ENCODE measurements at places on chromosomes 13 and 19. TPM values are rescaled to one million over a fixed set of nuclear protein-coding genes. Genes with fewer than 3 reads are reported as not detected.
A peak's percentile ranks its signal among the peaks of the same experiment; 100 is the strongest.

The DLEU7 gene
- total RNA-seq, result 0.19 TPM

The COX6B2 gene
- total RNA-seq, result not detected

The SH2D3A gene
- 0.37 TPM for total RNA-seq

The TMEM238 gene
- total RNA-seq, result 0.69 TPM

The ECSIT gene
- total RNA-seq, result 27.9 TPM

The SLC25A42 gene
- total RNA-seq, result 4.9 TPM

The SPC24 gene
- 2.2 TPM for total RNA-seq

- DNase-seq, result no peak
Measured at GRCh38 chr13:24083722-24084421, 76.6 kb upstream of the SPATA13 start.

- no peak for DNase-seq
Measured at GRCh38 chr13:73913079-73913740, 221.0 kb downstream of the KLF12 start.

DNA sequence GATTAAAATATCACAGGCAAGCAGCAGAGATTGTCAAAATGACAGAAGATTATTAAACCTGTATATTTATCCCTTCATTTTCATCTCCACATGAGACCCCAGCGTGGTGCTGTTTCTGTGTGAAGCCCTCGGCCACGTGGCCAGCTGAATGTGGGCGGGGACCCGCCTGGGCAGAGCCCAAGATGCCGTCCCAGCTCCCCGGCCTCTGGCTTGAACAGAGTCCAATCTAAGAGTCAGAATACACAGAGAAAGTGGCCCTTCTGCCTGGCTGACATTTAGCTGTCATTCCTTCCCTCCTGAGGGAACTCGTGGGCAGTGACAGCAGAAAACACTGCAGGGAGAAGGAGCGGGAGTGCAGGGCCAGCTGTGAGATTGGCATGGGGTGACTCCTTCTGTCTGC, 34.9 kb upstream of the UQCRFS1 start:
- no peak for DNase-seq

DNA sequence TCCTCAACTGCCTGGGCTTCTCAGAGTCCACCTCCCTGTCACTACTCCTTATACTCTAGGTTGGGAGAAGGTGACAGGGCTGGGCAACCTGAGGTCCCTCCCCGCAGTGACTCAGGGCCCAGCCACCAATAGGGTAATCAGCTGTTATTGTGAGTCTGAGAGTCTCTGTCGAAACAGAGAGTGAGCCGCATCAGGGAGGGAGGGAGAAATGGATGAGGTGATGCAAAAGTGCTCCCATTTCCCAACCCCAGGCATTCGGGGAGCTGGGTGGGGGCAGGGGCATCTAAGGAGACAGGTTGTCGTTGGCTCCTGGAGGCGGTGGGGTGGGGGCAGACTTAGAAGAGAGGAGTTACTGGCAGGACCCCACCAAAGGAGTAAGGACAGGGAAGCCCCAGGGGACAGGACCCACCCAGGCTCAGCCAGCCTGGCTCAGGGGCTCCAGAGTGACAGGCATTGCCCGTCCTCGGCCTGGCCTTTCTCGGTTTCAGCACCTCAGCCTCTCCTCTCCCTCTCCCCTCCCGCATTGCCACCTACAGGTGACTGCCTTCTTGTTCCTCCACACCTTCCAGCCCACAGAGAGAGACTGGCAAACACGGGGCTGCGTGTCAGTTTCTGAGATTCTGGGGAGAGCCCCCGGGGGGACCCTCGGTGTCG, at the start of gene DMKN:
DMKN (minus strand) TSS at position 22 of the 654 bp plus-strand sequence. CDS start 174 bp downstream, outside the sequence.
- DNase-seq, result no peak

GRCh38 chr13:109787135-109787954, 962 bp upstream of the IRS2 start:
- DNase-seq, result no peak

DNA sequence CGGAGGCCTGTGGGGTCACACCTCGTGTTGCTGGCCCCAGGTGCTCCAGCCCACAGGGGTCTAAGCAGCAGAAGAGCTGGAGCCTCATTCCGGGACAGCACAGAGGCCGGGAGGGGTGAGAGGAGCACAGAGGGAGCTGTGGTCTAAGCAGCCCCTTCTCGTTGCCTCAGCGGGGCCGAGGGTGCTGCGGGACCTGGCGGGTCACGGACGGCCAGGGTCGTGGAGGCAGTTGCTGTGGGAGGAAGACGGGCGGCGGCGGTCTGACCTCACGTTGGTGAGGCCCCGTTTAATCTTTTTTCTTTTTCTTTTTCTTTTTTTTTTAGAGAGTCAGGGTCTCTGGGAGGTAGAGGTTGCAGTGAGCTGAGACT, 21.7 kb downstream of the PIAS4 start:
- DNase-seq, result no peak

DNA sequence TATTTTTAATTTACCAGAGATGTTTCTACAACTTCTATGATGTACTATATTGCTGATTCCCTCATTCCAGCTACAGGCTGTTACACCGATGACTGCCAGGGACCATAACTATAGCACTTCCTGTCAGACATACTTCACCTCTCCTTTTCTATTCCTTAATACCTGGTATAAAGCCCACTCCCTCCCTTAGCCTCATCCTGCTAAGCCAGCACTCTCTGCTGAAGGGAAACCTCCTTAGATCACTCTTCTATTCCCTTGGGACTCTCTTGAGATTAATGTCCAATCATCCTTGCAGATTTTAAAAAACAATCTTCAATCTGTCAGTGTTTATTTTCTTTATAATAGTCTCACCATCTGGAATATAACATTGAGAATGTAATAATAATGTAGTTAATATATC, 127.9 kb downstream of the DIAPH3 start:
- no peak for DNase-seq

DNA sequence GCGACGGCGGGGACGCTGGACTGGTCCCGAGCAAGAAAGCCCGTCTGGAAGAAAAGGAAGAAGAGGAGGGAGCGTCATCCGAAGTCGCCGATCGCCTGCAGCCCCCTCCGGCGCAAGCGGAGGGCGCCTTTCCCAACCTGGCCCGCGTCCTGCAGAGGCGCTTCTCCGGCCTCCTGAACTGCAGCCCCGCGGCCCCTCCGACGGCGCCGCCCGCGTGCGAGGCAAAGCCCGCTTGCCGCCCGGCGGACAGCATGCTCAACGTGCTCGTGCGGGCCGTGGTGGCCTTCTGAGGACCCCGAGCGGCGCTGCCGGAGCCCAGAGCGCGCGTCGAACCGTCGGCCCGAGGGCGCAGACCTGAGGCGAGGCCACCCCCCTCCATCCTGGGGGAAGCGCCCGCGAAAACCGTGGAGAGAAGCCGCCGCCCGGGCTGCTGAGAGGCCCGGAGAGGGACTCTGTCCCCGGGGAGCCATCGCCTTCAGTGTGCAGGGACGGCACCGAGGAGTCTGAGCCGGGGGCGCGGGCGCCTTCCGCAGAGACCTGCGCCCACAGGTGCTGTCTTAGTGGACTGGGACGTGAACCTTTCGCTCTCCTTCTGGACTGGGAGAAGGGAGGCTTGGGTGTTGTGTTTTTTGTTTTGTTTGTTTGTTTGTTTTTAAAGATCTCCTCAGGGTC, 3.5 kb downstream of the IER2 start:
- peak; percentile 87 for DNase-seq

- DNase-seq, result no peak
Measured at GRCh38 chr19:3142292-3142670, 6.4 kb downstream of the GNA15 start.

GRCh38 chr13:41590122-41590521, 132.8 kb downstream of the RGCC start:
- DNase-seq, result no peak

GRCh38 chr19:11234486-11235075, 4.8 kb upstream of the ANGPTL8 start:
- DNase-seq, result no peak

GRCh38 chr19:17321655-17322489, 12.5 kb downstream of the DDA1 start:
- DNase-seq, result peak; percentile 77

GRCh38 chr13:110341445-110342244, 34.6 kb downstream of the COL4A2 start:
- peak; percentile 85 for DNase-seq

- no peak for DNase-seq
Measured at GRCh38 chr19:29676586-29676985, 11.3 kb downstream of the PLEKHF1 start.

GRCh38 chr19:51903192-51903591, 1.6 kb downstream of the ZNF649 start:
- DNase-seq, result no peak

DNA sequence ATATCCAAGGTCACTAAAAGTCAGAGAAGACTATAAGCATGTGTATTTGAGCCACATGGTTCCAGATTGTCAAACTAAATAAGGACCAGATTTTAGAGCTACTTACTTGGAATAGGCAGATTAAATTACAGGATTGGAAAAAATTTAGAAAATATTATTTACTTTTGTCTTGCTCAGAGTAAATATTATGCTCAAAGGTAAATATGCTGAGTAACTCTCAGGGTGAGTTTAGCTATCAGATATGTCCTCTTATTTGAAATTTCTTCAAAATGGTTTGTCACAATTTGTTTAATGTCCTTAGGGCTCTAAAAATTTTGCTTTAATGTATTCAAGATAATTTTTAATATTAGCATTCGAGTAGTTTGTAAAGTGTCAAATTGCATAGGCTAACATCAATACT, 2455.2 kb downstream of the PCDH9 start:
- no peak for DNase-seq

DNA sequence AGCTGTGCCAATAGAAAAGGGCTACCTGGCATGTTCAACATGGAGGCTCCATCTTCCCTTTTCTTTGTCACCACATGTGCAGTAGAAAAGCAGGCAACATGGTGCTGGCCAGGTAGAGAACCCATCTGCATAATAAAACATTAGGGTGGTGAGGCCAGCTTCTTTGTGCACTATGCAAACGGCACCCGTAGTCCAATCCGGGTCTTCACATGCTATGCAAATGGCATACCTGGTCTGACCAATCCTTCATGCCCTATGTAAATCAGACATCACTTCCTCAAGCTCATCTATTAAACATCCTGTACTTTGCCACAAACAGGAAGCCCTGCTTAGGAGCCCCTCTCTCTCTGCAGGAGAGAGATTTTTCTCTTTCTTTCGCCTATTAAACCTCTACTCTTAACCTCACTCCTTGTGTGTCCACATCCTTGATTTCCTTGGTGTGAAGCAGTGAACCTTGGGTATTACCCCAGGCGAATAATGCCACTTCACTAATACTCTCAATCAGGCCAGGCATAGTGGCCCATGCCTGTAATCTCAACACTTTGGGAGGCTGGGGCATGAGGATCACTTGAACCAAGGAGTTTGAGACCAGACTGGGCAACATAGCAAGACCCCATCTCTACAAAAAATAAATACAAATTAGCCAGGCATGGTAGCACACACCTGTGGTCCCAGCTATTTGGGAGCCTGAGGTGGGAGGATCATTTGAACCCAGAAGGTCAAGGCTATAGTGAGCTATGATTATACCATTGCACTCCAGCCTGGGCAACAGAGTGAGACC, 111.3 kb upstream of the MRI1 start:
- DNase-seq, result no peak

- DNase-seq, result peak; percentile 37
Measured at GRCh38 chr13:113053376-113053775, 52.2 kb upstream of the F7 start.

DNA sequence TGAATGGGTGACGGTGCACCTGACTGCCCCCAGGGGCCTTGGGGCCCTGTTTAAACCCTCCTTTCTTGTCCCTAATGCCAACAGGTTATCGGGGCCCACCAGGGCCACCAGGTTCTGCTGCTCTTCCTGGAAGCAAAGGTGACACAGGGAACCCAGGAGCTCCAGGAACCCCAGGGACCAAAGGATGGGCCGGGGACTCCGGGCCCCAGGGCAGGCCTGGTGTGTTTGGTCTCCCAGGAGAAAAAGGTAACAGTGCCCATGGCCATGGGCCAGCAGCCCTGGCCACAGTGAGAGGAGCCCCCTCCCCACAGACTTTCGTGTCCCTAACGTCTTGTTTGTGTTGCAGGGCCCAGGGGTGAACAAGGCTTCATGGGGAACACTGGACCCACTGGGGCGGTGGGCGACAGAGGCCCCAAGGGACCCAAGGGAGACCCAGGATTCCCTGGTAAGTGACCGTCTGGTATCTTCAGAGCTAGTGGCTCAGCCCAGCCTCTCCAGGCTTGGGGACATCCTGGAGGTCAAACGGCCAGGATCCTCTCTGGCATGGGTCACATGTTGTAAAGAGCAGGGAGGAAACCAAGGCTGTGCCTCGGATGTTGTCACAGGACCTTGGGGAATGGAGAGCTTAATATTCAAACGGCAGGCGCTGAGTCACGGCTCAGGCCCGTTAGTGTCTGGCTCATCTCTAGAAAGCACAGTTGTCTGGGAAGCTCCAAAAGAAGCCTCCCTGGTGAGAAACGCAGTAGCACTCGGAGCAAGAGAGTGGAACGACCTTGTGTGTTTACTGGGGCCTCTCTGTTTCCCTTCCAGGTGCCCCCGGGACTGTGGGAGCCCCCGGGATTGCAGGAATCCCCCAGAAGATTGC, 58.3 kb downstream of the RAB20 start:
- no peak for DNase-seq

DNA sequence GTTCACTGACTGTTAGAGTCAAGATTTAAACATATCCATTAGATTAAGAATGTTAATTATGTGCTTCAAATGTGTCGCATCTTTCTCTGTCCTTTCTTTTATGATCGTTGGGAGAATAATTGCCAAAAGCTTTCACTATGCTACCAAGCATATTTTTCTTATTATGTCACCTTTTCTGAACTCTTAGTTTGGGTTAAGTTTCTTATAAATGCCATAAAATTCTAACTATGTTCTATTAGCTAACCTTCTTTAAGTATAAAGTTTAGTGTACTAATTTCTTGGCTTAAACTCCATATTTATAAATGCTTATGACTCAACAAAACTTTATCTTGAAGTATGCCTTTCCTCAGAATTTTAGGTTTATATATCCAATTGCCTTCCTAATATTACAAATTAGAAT, 1759.4 kb downstream of the PCDH9 start:
- no peak for DNase-seq

DNA sequence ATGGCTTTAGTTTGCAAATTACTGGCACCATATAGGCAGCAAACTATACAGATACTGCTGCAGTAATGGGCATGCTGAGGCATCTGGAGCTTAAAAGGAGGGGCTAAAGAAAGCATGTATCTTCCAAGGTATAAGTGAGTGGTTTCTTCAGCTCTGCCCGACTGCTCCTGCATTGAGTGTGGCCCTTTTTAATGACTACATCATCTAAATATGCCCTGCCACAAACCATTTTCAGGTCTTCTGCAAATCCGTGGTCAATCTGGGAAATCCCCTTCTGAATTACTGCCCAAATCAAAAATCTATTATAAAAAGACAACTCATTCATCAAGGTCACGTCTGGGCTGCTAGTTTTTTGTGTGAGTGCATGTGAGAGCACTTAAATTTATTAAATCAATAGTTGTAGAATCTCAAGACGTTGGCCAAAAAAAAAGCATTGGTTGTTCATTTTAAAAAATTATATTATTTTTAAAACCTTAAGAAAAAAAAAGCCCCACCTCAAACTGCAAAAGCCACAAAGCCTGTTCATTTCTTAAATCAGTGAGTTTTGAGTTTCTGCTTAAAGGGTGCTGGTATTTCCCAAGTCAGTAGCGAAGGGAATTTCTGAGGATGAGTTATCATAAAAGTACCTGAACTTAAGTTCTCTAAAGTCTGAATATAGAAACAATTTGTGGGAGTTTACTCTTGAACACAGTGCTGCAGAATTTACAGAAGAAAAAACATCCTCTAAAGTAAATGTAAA, 16.3 kb downstream of the LCP1 start:
- no peak for DNase-seq
